T-helper 9 cell (primary cell): ENCODE measurements at places on chromosomes 4 and X.

GRCh38 chrX:17072721-17073230, 126.3 kb downstream of the REPS2 start:
- no peak for DNase-seq

- DNase-seq, result no peak
Measured at GRCh38 chr4:106687026-106687425, 318.4 kb upstream of the GIMD1 start.

- DNase-seq, result no peak
Measured at GRCh38 chrX:18894156-18894555, 89.8 kb downstream of the PHKA2 start.

GRCh38 chr4:123783921-123784320, 387.3 kb downstream of the SPRY1 start:
- DNase-seq, result no peak

- DNase-seq, result no peak
Measured at GRCh38 chr4:66123190-66123589, 452.9 kb upstream of the EPHA5 start.

DNA sequence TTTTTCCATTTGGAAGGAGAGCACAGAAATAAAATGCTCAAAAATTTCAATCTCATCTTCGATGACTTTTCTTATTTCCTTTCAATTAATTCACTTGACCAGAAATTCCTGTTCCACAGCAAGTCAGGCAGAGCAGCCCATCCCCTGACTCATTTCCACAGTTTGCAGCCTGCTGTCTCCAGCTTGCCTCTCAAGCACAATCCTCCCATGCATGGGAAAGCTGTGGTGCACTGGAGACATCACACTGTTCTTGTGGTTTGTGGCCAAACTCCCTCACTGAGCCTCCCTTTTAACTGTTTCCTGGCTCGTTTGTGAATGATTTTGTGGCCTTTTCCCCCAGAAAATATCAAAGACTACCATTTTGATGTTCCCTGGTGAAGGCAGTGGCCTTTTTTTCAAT, 114.0 kb upstream of the ENPEP start:
- no peak for DNase-seq

DNA sequence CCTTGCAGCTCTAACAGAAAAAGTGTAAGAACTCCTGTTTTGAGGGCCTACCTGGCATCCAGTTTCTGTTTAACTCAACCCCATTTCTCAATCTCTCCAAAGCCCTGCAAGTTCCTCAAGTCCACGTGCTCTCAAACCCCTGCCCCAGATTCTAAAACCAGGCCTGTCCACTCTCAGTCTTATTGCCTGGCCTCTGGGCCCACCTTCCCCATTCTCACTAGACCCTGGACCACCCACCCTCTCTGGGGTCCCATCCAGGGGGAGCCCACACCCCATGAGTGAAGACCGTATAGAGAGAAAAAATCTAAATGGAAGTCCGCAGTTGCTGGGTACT, 58.3 kb downstream of the TLR10 start:
- no peak for DNase-seq

- no peak for DNase-seq
Measured at GRCh38 chrX:107684956-107685385, 56.7 kb downstream of the PRPS1 start.

DNA sequence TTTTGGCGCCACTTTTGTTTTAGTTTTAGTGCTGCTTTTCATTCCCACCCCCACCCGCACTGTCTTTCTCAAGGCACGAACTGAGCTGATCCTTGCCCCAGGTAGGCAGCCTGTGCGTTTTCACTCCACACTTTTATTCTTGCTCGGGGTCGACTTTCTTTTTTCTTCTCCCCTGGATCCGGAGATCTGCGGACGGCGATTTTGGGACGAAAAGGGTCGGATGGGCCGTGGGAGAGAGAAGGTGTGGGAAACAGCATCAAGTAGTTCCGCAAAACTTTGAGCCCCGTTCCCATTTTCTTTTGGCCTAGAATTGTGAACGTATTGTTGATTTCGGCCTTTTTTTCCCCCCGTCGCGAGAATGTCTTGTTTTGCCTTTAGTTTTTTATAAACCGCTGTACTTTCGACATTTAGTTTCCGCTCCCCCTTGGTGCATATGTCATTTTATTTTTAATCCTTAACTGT, 531 bp downstream of the STAG2 start:
- no peak for DNase-seq

- DNase-seq, result no peak
Measured at GRCh38 chr4:80065601-80066000, 7.4 kb downstream of the ANTXR2 start.

DNA sequence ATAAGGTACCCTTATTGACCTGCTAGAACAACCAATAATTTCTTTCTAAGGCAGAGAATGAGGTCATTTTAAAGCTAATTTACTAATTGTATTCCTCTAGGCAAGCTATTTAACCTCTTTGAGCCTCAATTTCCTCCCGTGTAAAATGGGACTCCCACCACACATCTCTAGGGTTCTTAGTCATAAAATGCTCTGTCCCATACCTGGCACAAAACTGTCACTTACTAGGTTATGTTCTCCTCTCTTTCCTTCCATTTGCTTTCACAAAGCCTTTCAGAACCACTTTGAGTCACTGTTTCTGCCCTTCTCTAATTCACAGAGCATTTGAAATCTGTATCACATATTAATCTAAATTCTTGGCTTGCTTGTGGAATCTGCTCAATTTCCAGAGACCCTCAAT, 2.4 kb upstream of the GPR82 start:
- DNase-seq, result no peak

DNA sequence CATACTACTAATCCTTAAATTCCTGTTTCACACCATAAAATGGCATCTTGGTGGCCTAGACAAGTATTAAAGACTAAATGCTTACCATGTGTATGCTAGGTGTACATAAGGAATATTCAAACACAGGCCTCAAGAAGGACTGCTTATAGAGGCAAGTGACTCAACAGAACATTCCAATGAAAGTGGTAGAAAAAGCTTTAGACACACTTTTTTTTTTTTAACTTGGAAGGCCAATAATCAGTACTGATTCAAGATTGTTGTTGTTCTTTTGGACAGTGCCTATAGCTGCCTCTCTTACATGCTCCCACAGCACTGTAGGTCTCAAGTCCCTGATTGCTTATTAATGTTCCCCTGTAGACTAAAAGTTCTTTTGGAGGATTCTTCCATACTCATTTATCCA, 77.6 kb downstream of the FBXL5 start:
- DNase-seq, result no peak
